Heart right ventricle (tissue), 16 donors: ENCODE measurements at places on chromosomes 4 and X.

DNA sequence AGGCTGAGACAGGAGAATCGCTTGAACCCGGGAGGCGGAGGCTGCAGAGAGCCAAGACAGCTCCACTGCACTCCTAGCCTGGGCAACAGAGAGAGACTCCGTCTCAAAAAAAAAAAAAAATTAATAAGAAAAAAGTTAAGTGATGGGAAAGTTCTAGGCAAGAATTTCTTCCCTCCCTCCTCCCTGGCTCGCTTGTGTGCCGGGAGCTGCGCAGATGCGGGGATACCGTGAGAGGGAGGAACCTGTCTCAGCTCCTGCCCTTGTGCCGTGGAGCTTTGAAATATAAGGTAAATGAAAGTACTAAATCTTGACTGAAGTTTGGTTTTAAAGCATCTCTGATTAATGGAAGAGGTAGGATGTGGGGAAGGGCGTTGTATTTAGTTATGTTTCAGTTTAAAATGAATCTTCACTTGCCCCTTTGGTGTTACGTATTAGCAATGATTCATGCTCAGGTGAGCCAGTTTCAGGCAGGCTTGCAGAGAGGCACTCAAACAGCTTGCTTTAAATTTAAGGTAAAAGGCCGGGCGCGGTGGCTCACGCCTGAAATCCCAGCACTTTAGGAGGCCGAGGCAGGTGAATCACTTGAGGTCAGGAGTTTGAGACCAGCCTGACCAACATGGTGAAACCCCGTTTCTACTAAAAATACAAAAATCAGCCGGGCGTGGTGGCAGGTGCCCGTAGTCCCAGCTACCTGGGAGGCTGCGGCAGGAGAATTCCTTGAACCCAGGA, 1.4 kb upstream of the UFSP2 start:
- no peak for DNase-seq

- no peak for DNase-seq
Observed at GRCh38 chr4:16078195-16078760, 5.5 kb downstream of the PROM1 start.

DNA sequence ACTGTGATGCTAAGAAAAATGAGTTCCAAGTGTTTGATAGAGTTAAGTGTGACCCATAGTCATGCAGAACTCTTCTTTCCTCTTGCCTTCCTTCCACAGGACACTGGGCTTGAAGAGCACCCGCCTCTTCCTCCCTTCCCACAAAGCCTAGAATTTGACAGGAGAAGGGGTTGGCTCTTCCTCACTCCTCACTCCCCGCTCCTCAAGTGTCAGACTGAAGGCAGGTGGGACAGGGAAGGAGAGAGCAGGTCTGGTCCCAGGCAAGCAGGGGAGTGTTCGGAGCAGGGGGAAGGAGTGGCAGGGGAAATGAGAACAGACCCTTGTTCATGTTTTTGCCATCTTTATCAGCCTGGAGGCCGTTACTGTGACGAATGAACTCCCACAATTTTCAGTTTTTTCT, 10.7 kb downstream of the MAGED2 start:
- DNase-seq: no peak

DNA sequence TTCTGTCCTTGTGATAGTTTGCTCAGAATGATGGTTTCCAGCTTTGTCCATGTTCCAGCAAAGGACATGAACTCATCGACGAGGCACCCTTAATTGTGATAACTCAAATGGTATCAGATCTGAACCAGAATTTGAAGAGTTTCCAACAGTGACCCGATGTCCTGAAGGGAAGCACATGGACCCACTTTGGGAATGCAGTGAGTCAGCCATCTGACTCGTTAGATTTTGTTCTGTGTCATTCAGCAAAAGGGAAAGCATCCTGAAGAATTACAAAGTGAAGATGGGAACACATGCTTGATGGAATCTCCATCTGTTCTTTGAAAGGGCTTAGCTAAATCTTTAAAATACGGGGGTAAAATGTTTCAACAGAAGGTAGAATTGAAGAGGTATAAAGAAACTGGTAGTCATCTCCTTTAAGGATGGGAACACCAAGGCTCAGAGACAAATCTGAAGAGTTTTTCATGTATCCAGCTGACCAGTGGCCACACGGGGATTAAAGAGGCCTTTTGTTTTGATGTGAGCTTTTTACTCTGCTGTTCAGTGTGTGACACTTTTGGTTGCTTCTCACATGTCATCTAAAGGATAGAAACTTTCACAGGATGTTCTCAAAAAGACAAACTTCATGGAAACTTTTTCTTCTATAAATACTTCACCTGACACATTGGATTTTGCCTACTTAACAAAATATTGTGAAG, 393.8 kb downstream of the INPP4B start:
- no peak for DNase-seq

GRCh38 chr4:13988353-13989305, 361.1 kb upstream of the BOD1L1 start:
- DNase-seq: no peak
